ENCODE measurements at places on chromosomes 3 and 15. TPM values are rescaled to one million over a fixed set of nuclear protein-coding genes. Genes with fewer than 3 reads are reported as not detected.

GRCh38 chr15:81337713-81338157 is 13.8 kb upstream of the STARD5 start:
- no peak for DNase-seq

DNA sequence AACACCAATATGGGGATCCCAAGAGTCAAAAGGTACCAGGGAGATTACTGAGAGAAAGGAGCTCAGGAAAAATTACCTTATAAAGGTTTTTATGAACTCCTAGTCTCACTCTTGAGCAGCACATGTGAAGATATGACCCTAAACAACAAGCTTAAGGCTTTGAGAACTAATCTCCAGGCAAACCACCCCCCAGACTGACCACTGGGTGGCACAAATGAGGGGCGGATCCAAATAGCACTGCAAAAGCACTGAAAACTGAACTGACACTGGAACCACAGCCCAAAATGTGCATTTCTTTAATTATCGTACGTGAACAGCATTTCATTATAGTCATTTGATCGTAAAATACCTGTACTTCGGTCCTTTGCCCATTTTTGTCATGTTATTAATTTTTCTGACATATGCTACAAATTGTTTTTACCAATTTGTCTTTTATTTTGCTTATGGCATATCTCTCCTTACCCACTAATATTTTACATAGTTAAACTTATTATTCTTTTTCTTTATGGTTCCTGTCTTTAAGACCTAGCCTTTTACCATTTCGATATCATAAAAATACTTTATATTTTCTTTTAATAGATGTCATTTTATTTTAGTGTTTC is 31.5 kb upstream of the TFDP2 start:
- peak; percentile 26 for DNase-seq

GRCh38 chr3:178707311-178708031 is 171.2 kb downstream of the KCNMB2 start:
- no peak for DNase-seq

The STRA6 gene
- not detected for total RNA-seq

GRCh38 chr15:61759639-61760038 is 300.6 kb downstream of the VPS13C start:
- no peak for DNase-seq

GRCh38 chr3:165254812-165255211 is 58.6 kb upstream of the SLITRK3 start:
- no peak for DNase-seq

The FBXO40 gene
- not detected for total RNA-seq

- no peak for DNase-seq
Measured at GRCh38 chr3:179107617-179108016, 36.0 kb upstream of the ZMAT3 start.

- DNase-seq, result no peak
Measured at GRCh38 chr3:46205286-46205960, 2.7 kb downstream of the CCR1 start.

The GOLGA6L7 gene
- total RNA-seq, result not detected

The ZNF80 gene
- 0.44 TPM for total RNA-seq

DNA sequence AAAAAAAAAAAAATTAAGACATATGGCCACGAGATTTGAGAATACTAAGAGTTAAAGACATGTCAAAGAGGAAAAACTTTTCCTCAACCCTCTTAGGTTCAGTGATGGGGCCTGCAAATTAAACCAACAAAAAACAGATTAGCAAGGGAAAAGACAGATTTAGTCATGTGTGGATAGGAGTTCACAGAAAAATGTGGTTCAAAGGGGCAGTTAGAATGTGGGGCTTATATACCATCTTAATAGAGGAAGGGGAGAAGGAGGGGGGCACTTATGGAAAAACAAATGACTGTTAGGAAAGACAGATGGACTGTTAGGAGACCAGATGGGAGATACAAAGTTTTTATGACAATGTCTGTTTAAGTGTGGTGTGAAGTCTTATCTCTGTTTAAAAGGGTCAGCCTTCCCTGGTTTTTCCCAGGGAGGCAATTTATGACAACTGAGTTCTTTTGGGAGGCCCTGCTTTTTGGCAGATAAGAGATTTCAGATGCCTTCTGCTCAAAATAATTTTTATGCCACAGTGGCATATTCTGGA is 68.7 kb upstream of the FURIN start:
- DNase-seq, result no peak

DNA sequence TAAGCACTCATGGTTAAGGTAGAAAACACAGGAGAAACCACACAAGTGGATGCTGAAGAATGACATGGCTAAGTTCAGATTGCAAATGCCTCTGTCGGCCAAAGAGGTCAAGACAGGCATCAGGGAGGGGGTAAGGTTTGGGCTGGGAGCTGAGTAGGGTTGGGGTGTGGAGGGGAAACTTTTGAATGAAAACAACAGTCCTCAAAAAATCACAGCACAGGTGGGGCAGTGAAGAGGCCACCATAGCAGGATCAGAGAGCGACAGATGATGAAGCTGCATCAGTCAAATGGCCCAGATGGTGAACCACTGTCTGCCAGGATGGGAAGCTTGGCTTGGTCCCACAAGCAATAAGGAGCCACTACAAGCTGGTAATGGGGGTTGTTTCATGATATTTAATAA is 74.9 kb downstream of the ADCY5 start:
- DNase-seq, result no peak

GRCh38 chr3:146543461-146544001 is 876 bp downstream of the PLSCR1 start:
- no peak for DNase-seq

GRCh38 chr15:96553451-96553850 is 223.0 kb downstream of the NR2F2 start:
- no peak for DNase-seq

The GOLGA6B gene
- total RNA-seq, result not detected

DNA sequence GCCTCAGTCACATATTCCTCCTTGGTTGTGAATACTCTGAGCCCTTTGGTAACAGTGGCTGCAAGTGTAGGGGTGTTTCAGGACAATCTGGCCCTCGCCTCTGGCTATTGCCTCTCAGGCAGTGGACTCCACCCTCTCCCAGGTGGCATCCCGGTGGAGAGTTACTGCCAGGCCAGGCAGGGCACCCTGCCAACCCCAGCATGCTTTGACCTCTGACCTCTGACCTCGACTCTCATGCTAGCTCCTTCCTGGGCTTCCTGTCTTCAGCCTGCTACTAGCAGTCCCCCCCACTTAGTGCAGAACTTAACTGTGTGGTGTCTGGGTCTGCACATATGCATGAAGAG is 5.5 kb downstream of the TM6SF1 start:
- no peak for DNase-seq

- no peak for DNase-seq
Measured at GRCh38 chr3:16503191-16503776, 10.2 kb downstream of the RFTN1 start.

DNA sequence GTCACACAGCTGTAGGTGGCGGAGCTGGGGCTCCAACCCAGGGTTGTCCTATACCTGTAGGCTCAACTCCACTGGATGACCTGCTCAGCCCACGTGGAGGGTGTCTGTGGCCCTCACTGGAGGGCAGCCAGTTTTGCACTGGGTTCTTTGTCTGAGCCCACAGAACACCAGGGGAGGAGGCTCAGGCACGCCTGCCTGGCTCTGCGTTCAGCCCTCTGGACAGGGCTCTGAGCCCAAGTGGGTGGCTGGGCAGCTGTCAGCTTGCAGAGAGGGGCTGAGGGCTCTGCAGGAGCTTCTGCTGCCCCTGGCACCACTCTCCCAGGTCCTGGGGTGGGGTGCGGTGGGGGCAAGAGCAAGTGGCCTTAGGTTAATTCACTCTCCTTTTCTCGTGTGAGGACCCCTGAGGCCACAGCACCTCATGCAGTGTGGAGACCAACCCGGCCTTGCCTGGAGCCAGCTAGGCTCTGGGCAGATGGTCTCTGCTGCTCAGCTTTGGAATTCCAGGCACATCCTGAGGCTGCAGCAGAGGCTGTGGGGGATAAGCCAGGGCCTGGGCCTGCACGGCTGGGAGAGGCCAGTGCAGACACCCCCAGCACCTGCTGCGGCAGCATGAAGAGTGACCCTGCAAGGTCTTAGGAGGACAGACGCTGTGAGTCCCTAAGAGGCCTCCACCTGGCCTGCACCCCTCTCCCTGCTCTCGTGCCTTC is 23.5 kb downstream of the DUSP7 start:
- no peak for DNase-seq

DNA sequence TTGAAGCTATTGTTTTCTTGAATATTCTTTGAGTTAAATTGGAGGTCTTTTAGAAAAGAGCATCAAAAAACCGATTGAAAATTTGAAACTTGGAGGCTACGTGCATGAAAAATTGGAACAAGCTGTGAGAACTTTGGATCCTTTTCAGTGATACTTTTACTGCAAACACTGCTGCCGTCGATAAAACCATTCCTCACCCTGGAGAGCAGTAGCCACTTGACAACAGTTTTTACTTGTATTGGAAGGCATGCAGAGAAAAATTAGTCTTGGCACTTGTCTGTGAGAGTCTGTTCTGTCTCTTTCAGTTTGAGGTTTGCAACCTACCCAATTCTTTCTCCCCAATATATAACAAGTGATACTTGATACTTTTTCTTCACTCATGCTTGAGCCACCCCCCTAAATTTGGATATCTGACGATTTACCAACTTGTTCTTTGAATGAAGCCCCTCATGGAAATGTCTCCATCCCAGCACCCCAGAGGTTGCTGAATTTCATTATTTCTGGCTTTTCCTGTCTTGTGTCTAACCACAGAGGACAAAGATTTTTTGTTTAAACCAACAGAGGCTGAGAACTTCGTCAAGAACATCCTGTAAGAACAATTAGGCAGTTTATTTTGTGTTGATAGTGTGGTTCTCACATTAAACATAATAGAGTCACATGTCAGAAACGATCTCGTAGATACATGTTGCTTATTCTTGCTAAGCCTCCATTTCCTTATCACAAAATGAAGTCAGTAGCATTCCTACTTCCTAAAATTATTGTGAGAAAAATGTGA is 307.3 kb upstream of the PLSCR5 start:
- DNase-seq, result no peak

DNA sequence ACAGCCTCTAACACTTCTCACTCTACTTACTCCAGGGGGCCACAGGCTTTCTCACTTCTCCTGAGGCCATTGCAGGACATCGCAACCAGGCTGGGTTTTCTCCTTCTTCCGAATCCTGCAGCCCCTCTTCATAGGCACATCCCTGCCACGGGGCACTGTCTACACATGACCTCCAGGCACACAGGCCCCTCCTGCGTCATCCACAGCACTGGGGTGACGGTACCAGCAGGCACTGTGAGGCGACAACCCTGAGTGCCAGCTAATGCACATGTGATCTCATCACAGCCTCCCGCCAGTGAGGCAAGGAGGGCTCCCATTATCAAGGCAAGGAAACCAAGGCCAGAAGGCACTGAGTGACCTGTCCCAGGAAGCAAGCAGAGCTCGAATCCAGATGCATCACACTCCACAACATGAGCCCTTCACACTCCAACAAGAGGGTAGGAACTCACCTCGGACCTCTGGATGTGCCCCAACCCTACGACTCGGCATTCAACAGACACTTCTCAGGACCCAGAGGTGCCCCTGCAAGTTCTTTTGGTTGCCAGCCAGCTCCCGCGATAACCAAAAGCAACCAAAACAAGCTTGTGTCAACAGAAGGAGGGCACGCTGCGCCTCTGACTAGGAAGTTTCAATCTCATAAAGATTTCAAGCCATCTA is 16.7 kb downstream of the FAM174B start:
- no peak for DNase-seq

DNA sequence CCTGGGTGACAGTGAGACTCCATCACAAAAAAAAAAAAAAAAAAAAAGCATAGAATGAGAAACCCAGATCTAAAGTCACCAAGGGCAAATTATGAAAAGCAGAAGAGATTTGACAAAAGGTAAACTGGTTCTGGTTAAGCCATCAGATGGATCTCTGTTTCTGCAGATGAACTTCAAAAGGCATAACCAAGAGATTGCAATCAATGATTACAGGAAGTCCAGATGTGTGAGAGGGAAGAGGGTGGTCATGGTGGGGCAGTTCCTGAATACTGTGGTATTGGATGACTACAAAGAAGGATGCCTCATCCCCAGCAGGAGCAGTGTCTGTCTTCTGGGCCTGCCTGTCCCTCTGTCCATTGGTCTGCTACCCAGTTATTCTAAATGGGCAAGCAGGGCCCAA is 3.8 kb downstream of the P4HTM start:
- no peak for DNase-seq

DNA sequence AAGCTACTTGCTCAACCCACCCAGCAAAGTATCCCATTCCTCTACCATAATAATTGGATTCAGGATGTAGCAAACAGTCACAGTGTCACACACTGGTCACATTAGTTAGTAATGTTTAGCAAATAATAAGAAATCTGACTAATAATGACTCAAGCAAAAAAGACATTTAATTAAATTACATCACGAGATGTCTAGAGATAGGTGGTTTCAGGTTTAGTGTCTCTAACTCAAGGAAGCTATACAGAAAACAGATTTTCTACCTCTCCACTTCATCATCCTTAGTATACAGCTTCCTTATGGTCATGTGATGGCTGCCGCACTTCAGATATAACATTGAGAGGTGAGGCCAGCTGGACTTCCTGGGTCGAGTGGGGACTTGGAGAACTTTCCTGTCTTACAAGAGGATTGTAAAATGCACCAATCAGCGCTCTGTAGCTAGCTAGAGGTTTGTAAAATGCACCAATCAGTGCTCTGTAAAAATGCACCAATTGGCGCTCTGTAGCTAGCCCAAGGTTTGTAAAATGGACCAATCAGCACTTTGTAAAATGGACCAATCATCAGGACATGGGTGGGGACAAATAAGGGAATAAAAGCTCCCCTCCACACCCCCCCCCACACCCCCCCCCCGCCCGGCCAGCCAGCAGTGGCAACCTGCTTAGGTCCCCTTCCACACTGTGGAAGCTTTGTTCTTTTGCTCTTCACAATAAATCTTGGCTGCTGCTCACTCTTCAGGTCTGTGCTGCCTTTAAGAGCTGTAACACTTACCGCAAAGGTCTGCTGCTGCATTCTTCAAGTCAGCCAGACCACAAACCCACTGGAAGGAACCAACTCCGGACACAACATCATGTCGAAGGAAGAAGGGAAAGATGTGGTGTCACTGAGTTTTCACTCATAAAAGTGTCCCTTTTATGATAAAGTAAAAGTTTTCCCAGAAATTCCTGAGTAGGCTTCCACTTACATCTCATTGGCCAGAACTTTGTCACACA is 24.9 kb upstream of the ARPIN start:
- no peak for DNase-seq

The SEMA3F gene
- not detected for total RNA-seq

- DNase-seq, result peak; percentile 52
Measured at GRCh38 chr3:194137008-194137505, 1.1 kb downstream of the HES1 start.

DNA sequence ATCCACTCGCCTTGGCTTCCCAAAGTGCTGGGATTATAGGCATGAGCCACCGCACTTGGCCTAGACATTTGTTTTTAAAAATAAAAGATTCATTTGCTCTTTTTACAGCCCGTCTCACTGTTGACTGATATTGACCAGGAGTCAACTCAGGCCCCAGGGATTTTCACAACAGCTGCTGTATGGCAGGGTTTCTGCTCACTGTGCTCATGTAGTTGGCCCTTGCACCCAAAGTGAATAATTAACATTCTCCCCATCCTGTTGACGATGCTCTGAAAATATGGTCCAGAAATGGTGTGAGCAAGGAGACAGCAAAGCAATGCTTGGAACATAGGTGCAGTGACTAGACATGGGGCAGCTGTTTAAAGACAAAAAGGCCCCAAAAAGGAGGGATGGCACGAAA is 2.9 kb upstream of the CCR5 start:
- DNase-seq, result no peak

GRCh38 chr3:70999730-71000129 is 583.8 kb downstream of the FOXP1 start:
- DNase-seq, result no peak

Measured in activated naive CD4-positive, alpha-beta T cell treated with anti-CD3 and anti-CD28 coated beads for 36 hours (primary cell).